ENCODE measurements at places on chromosomes 1 and 21. TPM values are rescaled to one million over a fixed set of nuclear protein-coding genes. Genes with fewer than 3 reads are reported as not detected.

- no peak for DNase-seq
Observed at GRCh38 chr1:97500760-97501159, 420.1 kb downstream of the DPYD start.

DNA sequence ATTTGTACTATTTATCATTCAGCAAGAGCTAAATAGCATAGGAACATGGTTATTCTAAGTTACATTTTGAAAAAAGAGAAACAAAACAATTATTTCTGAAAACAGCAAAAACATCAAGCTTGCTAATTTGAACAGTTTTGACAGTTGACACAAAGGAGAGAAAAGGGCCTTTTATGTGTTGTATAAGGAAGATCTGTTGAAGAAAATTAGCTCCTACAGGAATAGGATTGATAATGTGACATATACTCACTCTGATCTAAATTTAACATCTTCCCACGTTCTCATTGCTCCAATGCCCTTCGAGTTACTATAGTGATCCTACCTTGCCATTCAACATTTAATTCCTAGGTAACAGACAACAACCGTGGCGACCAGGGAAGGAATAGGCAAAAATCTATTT, 61.4 kb upstream of the BTG3 start:
- no peak for DNase-seq

DNA sequence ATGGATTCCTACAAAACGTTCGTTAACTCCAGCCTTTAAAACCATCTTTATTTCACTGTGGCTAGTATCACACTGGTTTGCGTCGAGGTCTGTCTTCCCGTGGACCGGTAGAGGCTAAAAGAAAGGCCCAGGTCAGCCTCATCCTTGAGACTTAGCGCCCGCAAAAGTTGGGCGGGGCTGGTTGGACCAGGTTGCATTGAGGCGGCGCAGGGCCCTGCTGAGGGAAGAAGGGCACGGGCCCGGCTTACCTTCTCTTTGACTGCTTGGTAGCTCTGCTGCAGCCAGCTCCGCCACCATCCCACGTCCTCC, 455 bp downstream of the BSDC1 start:
- DNase-seq = no peak

GRCh38 chr1:91795591-91796389, 90.2 kb downstream of the TGFBR3 start:
- DNase-seq = peak; percentile 14

DNA sequence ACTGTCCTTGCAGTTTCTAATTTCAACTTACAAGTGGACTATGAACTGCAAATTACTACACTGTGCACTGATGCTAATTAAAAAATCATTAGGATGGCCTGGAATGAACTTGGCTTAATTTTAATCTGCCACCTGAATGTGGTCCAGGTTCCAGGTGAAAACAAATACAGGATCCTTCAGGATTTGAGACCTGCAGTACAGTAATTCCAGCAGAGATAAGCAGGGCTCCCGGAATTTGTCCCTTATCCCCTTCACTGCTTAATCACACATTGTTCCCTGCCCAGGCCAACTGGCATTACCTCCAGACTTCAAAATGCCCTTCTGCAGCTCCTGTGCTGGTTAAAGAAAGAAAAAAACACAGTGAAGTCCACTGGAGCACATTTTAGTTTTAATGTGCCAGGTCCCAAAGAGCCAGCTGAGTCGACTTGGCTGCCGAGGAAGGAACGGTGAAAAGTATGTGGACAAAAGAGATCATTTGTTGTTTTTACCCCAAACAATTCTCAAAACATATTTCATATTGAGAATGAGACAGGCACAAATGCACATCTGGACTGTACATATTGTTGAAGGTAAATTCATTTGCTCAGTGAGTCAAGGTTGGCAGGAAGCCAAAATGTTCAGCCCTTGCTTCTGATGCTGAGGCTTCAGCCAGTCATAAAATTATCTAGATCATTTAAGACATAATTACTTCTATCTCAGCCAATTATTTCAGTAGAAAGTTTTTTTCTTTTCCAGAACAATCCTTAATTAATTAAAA, 28.3 kb downstream of the DEGS1 start:
- DNase-seq = peak; percentile 52

DNA sequence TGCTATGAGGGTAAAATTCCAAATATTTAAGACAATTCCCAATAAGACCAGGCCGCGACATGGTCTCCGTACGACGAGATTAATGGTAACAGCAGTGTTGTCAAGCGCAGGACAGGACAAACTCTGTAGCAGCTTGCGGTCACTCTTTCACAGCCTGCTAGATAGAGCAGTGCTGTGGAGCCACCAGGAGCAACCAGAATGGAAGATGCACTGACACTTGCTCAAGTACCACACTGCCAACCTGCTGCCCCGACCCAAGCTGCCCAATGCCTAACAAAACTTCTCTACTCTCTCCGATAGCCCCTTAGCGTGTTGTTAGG, 636 bp downstream of the WARS2 start:
- no peak for DNase-seq

DNA sequence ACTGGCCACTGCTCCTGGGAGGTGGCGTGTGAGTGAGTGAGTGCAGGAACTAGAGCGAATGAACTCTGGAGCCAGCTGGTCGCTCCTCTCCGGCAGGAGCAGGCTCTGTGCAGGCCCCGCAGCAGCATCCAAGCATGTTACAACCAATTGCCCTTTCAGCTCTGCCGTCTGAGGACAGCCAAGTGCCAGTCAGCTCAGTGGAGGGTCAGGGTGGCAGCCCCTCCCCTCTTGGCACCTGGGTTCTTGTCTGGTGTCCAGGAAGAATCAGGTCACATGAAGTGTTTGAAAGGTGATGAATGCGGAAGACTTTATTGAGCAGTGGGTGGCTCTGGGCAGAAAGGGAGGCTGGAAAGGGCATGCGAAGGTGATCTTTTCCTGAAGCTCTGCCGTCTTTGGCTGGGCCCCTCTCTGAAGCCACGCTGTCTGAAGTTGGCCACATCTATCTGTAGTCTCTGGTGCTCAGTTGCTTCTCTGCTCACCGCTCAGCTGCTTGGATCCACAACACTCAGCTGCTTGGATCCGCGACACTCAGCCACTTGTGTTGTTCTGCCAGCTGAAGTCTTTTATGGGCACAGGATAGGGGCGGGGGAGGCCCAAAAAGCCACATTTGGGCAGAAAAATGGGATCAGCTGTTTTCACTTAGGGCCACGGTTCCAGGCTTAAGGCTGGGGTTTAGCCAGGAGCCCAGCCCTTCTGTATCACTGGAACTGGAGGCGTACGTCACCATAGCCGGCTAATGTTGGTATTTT, 139.8 kb downstream of the ADSS2 start:
- peak; percentile 35 for DNase-seq

DNA sequence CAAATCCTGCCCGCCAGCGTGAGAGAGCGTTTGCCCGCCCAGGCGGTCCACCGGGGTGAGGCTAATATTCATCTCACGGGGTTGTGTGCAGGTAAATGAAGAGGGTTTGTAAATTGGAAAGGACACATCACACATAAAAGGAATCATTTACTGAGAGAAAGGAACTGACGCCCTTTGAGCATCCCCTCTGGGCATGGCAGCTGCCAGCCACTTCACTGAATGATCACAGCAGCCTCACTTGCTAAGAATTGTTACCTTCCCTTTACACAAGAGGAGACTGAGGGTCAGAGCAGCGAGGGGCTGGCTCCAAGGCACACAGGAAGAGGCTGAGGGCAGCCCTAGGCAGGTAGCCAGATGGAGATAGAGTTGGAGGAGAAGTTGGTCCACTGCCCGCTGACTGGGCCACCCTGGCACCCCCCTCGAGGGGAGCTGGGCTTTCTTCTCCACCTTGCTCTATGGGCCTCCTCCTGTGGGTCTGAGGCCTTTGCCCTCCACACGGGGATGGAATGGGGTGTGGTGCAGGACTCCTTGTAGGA, 96.0 kb downstream of the FOXD2 start:
- DNase-seq = no peak

DNA sequence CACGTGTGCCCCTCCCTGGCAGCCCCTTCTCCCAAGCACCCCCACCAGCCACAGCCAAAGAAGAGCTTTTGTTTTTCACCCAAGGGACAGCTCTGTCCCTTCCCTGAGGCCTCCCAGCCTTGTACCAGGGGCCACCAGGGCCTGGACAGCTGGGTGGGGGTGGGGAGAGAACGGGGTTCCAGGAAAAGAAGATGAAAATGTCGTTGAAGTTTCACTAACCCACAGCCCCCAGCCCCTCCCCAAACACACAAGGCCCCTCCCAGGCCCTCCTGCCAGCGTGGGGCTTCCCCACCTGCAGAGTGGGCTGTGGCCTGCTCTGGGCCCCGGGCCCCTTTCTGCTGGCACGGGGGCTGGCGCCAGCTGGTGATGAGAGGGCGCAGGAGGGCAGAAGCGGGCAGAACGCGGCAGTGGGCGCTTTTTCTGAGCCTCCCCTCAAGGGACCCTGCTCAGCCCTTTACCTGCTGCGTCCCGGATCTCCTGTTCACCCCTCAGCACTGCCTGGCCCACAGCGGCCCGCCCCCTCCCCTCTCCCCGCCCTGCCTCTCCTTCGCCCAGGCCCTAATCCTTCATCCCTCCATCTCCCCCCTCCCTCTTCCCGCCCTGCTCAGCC, 5.5 kb upstream of the ANKRD65 start:
- DNase-seq = no peak

- DNase-seq = peak; percentile 18
Observed at GRCh38 chr1:114154963-114155322, 1.3 kb upstream of the SYT6 start.

DNA sequence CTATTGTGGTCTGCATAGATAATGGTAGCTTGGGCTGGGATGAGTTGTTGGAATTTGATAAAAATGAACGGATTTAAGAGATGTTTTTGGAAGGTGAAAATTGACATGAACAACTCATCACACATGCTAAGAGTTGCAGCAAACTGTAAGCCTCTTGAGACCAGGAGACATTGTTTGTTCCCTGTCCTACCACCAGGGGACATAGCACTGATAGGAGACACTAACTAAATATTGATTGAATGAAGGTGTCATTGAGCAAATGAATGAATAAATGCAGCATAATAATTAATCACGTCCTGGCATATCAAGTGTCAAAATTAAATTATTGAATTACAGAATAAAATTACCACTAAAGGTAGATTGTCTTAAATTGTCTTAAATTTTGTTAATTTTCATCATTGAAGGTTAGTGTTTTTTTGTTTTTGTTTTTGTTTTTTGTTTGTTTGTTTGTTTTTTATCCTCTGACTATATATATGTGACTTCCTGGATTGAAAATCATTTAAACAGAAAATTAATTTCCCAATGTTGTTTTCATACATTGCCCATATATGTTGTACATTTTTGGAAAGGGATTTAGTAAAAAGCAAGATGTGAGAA, 285.3 kb upstream of the C1orf105 start:
- DNase-seq = peak; percentile 37

GRCh38 chr1:13469343-13469742, 44.5 kb downstream of the LRRC38 start:
- no peak for DNase-seq

DNA sequence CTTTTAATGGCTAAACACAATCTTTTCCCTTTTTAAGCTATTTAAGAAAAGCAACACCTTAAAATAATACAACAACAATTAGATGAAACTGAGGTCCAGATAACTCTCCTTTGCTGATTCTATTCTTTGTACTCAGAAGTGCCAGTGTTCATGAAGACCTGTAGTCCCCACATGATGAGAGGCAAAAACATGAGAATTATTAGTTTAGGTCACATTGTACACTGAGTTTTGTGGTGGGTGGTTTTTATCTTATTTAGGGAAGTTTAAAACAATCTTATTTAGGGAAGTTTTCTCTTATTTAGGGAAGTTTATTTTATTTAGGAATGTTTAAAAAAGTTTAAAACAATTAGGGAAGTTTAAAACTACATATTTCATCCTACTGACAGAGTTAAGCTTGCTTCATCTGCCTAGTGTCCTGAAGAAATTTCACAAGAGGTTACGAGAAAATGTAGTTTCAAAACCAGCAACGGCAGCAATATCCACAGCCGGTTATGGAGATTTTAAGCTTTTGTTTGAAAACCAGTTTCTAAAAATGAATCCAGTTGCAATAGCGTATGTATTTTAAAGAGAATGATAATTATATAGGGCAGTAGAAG, 7.8 kb upstream of the OR14I1 start:
- no peak for DNase-seq

GRCh38 chr1:74180490-74180889, 17.5 kb downstream of the LRRIQ3 start:
- DNase-seq = peak; percentile 30

DNA sequence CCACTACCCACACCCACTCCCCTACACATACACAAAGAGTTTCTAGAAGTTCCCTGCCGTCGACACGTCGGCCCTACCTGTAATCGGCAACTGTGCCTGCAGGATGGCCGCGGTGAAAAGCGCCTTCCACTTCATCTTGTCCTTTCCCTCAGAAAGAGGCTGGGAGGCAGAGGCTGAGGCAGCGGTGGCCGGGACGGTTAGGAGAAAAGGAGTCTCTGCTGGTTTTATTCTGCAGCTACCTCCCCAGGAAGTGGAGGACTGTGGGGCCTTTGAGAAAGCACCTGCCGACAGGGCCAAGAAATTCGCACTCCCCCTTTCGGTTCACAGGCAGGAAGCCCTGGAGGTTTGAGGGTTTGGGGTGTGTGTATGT, at the start of gene CD247:
CD247 (minus strand) TSS at position 199 of the 370 bp plus-strand sequence; CDS start at position 135, 64 bp downstream.
- DNase-seq = no peak

Gene LCE3D
- total RNA-seq = 0.32 TPM

Gene PLA2G5
- total RNA-seq = not detected

Gene TRIM45
- total RNA-seq = 1.9 TPM

Gene ANGPTL1
- total RNA-seq = 3.7 TPM

All from LHCN-M2 (cell line).